Hematopoietic multipotent progenitor cell (in vitro differentiated cells): ENCODE measurements at places on chromosomes 2 and 18. TPM values are rescaled to one million over a fixed set of nuclear protein-coding genes. Genes with fewer than 3 reads are reported as not detected.

DAW1 gene
- total RNA-seq, result not detected

DNA sequence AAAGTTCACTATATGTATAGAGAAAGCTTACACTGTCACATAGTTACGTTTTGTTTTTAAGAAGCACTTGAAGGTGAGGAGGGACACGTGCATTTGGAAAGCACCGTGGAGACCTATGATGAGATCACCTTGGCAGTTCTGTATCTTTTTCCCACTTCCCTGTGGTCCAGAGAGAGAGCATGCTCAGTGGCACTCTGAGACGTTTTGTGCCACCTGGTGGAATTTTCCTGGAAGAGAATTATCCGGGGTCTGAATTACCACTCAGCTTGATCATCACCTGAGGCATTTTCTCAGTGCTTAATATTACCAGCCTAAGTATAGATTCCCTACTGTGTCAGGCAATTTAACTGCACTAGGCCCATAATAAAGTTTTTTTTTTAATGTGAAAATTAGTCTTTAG lies 469.4 kb upstream of the SMIM21 start:
- no peak for DNase-seq

GYPC gene
- 468 TPM for total RNA-seq

GRCh38 chr18:2572171-2572569 lies 813 bp downstream of the NDC80 start:
- no peak for DNase-seq

GRCh38 chr18:54020966-54021365 lies 203.5 kb downstream of the MBD2 start:
- DNase-seq, result no peak

- no peak for DNase-seq
Measured at GRCh38 chr2:140442319-140442718, 1662.1 kb upstream of the NXPH2 start.

MAPK4 gene
- not detected for total RNA-seq

- DNase-seq, result no peak
Measured at GRCh38 chr2:190896477-190896876, 15.9 kb downstream of the GLS start.

IL37 gene
- total RNA-seq, result not detected

DNA sequence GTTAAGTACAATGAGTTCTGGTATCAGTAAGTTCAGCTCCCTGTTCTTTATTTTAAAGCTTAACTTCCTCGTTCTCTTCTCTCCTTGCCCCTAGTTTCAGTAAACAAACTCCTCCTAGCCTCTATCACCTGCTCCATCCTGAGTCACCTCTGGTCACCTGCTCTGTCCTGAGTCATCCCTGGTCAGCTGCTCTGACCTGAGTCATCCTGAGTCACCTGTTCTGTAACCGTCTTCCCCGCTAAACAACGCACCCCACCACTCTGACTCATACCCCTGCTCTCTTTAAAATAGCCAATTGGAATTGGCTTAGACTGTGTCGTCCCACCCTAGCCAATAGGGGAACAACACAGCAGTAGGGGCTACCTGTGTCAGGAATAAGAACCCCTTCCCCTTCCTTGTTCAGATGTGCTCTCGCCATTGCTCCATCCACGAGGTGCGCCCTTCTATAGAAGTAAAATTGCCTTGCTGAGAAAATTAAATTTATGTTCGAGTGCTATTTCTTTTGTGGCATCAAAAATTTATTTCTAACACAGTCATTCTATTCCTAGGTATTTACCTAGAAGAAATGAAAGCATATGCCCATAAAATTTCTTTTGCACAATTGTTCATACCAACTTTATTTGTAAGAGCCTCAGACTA lies 24.9 kb upstream of the RMND5A start:
- no peak for DNase-seq

GRCh38 chr18:75341267-75341666 lies 86.2 kb downstream of the SMIM21 start:
- DNase-seq, result no peak
